Activated CD8-positive, alpha-beta memory T cell treated with anti-CD3 and anti-CD28 coated beads, Interleukin-2, amount 10 ng/mL, durations not matched to agents 7 days and 5 days (primary cell): ENCODE measurements at places on chromosomes 12 and 14.

DNA sequence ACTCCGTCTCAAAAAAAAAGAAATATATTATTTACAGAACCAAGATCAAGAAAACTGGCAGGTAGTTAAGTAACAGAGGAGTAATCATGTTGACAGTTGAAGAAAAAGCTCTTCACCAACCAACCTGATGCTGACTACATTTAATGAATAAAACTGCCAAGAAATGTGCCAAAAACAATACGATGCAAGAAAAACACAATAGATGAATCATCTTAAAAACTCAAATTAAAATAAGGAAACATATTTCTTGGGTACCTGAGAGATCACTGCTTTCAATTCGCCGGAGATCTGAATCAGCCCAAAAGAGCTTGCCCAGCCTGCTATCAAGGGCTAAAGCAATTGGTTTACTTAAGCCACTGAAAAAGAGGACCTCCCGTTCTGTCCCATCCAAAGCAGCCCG, 76.4 kb downstream of the BCL2L14 start:
- no peak for DNase-seq

GRCh38 chr12:57240066-57240921, 10.7 kb downstream of the STAC3 start:
- DNase-seq = peak; percentile 77

- DNase-seq = no peak
Measured at GRCh38 chr12:28051516-28052354, 79.2 kb upstream of the PTHLH start.

GRCh38 chr14:53786045-53786444, 170.6 kb downstream of the BMP4 start:
- no peak for DNase-seq

- no peak for DNase-seq
Measured at GRCh38 chr14:89268514-89268913, 148.5 kb downstream of the FOXN3 start.

DNA sequence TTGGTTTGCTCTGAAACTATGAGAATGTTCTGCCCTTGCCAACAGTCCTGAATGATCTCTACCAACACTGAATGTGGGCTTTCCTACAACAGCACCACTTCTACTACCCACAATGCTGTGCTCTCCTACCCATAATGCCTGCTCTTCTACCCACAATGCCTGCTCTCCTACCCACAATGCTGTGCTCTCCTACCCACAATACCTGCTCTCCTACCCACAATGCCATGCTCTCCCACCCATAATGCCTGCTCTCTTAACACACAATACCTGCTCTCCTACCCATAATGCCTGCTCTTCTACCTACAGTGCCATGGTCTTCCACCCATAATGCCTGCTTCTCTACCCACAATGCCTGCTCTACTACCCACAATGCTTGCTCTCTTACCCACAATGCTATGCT, 92.3 kb downstream of the KCNK13 start:
- no peak for DNase-seq

- DNase-seq = no peak
Measured at GRCh38 chr12:23253191-23253590, 628.2 kb downstream of the ETNK1 start.

- DNase-seq = peak; percentile 76
Measured at GRCh38 chr12:52151837-52152783, 39.7 kb downstream of the KRT80 start.

- DNase-seq = no peak
Measured at GRCh38 chr12:79086541-79087296, 222.1 kb downstream of the SYT1 start.

GRCh38 chr12:121858662-121859572, at the start of gene HPD:
TSS of gene HPD (minus strand) at chr12:121858859. CDS start at chr12:121858823, 36 bp downstream.
- DNase-seq = no peak

GRCh38 chr14:105387530-105387922, 10.8 kb upstream of the TEX22 start:
- DNase-seq = no peak

DNA sequence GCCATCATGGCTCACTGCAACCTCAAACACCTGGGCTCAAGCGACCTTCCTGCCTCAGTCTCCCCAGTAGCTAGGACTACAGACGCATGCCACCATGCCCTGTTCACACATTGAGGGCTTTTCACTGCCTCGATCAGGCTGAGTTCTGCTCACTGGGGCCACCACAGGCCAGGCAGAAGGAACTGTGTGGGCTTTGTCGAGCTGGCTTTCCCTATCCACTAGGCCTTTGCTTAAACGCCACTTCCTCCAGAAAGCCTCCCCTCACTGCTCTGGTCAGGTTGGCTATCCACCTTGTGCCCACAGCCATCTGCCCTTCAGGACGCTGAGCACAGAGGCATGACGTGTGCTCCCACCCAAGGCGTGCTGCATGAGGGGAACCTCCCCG, 45.2 kb downstream of the MLXIP start:
- DNase-seq = no peak
